Lung microvascular endothelial cell (primary cell): ENCODE measurements at places on chromosomes 6 and 20.

DNA sequence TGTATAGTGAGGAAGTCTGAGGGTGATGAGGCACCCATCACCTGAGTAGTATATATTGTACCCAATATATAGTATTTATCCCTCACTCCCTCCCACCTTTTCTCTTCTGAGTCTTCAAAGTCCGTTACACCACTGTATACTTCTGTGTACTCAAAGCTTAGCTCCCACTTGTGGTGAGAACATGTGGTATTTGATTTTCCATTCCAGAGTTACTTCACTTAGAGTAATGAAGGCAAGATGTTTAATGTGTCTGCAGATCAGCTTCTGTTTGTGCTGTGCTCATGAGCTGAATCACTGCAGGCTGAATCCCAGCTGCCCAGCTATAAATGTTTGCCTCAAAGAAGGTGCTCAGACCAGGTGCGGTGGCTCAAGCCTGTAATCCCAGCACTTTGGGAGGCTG lies 139.3 kb upstream of the FOXA2 start:
- DNase-seq = no peak

DNA sequence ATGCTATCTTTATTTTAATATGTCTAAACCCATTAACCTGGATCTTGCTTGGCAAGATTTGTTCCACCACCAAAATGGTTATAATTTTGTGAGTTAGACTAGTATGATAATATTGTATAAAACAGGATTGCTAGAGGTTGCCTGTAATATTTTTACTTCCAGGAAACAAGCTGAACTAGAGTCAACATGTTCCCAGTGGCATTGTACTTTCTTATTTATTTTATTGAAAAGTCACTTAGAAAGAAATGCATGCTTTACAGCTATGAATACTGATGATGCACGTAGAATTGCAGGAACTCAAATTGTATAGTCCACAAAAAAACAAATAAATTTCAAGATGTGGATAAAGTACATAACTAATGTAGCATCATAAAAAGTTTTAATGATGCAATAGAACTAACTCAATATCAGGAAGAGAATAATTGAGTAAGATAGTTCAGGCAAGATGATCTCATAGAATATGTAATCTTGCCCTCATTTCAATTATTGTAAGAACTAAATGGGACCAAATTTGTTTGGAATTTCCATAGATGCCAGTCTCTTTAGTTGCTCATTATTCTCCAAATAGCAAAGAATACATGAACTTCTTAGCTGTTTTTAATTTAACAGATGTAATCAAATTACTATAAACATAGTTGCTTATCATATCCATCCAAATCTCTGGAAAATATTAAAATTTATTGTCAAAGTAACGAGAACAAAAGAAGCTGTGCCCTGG lies 451.8 kb downstream of the COL12A1 start:
- no peak for DNase-seq

DNA sequence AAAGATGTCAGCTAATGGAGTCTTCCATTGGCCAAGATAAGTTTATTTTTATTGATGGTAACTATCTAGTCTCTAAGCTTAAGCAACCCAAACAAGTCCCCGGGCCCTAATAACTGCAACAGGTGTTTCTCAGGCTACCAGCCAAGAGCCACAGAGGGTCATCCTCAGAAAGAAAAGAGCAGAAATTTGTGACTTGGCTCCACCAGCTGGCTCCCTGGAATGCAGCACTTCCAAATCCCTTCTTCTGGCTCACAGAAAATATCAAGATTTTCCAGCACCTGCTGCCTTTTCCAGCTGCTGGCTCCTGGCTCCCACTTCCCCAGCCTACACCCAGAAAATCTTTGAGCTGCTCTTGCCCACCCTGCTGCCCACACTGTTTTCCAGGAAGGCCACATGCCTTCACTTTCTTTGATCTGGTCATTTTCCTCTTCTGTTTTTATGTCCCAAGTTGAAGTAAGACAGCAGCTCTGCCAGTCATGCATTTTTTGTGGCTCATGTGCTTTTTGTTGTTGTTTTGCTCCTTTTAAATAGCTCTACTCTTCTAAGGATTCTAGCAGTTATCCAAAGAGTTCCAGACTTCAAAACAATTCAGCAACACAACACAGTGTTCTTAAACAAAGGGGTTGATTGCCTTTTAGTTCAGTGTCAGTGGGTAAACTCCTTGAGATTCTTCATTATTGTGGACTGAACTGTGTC lies 151.0 kb upstream of the SMLR1 start:
- DNase-seq = no peak

GRCh38 chr20:3101737-3102574 lies 17.4 kb upstream of the AVP start:
- no peak for DNase-seq

DNA sequence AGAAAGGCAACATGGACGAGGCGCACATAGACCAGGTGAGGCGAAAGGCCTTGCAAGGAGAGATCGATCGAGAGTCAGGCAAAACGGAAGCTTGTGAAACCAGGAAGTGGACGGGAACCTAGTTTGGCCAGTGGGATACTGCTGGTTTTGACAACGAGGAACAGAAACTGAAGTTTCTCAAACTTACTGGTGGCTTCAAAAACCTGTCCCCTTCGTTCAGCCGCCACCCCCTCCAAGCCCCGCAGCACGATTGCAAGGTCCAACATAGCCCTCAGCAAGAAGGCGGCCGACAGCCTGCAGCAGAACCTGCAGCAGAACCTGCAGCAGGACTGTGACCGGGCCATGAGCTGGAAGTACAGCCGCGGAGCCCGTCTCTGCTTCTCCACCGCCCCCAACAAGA lies 238.0 kb downstream of the KHDC1L start:
- DNase-seq = no peak

- peak; percentile 68 for DNase-seq
These were observed 18.5 kb downstream of the NOX3 start for GRCh38 chr6:155436981-155437749.

GRCh38 chr6:128443553-128443952 lies 76.8 kb downstream of the PTPRK start:
- DNase-seq = no peak

DNA sequence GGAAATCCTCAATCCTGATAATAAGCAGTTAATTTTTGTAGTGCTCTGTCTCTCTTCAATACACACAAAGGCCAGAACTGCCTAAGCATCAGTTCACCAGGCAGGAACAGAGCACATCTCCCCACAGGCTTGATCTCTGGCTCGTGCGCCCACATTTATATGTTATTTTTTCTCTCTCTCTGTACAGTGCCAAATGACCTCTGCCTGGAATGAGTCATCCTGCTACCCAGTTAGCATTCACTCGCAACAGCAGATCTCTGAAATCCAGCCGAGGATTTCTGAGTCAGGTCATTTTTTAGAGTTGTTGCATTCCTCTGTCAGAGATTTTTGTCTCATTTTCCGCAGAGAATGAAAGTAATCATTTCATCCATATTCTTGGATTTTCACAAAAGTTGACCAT lies 107.1 kb downstream of the COL12A1 start:
- peak; percentile 95 for DNase-seq

DNA sequence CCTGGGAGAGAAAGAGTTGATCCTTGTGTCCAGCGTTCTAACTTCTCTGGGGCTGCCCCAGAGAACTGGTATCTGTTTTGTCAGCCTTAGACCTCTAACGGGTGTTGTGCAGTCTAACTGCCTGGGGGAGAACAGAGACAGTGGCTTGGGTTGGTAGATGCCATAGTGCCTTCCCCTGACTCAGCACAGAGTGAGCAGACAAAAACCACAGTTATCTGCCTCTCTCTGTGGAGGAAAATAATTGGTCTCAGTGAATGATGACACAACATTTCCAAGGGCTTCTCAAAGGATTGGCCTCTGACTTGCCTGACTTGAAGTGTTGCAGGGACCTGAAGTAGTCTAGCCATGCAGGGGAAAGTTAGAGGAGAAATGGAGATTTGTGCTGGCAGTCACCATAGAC lies 226.2 kb upstream of the MAN1A1 start:
- no peak for DNase-seq

DNA sequence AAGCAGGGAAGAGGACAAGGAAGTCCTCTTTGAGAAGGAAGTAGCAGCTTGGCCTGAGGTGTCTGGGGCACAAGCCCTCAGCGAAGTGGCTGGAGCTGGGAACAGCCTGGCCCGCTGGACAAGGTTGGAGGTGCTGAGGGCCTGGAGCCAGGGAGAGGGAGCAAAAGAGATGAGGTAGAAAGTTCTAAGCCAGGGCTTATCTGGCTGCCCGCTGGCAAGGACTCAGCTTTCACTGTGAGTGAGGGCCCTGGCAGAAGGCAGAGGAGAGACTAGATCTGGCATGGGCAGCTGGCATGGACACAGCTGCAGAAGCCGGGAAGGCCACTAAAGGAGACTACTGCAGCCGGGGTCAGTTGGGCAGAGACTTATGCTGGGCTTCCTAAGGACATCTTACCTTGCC lies 21.8 kb upstream of the PCMTD2 start:
- DNase-seq = no peak

DNA sequence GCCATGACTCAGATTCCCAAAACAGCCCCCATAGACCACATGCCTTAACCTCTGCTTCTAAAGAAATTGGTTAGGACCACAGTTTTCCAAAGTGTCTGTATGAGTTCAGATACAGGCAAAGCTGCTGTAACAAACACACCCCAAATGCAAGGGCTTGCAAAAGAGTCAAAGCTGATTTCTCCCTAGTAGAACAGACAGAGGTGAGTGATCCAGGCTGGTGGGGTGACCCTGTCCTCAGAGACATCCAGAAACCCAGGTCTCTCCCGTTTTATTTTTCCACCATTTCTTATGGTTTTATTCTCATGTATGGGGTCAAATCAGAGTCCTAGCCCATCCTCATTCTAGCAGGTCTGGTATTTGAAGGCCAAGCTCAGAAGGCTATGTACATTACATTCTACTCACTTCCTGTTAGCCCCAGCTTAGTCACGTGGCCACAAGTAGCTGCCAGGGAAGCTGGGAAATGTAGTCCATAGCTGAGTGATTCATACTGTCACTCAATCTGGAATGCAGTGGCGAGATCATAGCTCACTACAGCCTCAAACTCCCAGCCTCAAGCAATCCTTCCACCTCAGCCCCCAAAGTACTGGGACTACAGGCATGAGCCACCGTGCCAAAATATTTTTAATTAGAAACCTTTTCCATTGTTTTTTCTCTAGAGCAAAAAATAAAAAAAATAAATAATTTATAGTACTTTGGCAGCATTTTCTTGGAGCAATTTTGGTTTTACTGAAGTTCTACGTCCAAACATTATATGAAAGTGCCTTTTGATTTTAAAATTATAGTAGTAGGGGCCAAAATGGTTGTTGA lies 175.2 kb downstream of the ZMYND8 start:
- peak; percentile 78 for DNase-seq

DNA sequence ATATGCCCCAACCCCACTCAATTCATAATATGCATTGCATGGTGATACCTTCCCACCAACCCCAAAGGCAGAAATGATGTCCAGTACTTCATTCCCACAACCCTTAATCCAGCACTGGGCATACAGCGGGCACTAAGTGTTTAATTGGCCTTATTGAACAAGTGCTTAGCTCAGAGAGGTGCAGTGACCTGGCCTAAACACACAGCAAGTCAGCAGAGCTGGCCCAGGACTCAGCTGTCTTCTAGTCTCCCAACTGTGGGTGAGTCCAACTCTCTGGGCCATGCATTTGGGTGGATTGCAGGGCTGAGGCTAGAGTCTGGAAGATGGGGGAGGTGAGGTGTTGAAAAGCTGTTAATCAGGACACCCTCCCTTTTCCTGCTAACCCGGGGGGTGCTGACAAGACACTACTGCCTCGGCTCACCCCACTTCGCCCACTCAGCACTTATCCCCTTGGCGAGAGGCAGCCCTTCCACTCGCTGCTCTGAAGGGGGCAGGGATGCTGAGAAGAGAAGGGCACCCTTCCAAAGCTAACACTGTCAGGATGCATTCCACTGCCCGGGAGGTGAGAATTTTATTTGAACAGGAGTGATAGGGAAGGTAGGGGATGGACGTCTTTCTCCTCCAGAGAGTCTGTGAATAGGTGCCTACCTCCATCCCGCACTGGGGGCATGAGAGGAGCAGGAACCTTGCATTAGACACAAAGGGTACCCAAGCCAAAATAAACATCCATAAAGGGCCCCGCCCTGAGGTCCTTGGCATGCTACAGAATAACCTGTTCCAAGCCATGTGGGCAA lies 14.2 kb downstream of the KCNK5 start:
- no peak for DNase-seq

DNA sequence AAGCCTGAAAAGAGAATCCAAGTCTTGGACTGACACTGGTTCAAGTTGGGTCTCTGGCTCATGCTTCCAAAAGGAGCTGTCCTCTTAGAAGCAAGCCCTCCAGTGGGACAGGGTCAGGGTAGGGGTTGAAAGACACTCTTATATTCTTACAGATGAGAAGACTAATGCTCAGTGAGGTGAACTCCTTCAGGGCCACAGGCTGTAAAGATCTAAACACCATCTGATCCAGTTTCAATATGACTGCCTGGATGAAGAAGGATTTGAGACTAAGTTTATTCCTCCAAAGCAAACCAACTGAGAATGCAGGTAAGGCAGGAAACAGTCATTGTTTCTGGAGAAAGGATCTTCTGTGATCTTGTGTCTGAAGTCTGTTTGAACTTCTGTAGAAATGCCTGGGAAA lies 99.0 kb upstream of the TAB2 start:
- no peak for DNase-seq

DNA sequence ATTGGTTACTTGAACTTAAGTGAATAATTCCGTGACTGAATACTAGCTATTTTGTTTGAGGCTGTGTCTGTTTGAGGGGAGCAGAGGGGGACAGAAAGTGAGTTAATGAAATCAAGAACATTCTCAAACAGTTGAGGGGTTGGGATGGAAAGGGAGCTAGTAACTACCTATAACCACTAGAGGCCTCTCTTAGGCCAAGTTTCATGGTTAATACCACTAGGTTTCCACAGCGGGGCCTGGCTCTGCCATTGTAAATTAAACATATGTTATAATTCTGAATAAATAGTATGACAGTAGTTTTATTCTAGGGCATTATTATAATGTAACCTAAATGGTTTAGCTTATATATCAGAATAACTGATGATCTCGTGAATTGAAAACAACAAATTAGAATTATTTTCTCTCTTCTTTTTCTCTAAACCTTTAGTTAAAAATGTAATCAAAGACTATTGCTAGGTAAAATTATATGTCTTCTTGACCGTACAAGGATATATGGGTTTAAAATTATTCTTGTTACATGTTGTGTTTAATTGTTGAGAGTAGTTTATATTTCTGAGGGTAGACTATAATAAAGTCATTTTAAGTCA lies 108.1 kb downstream of the BCKDHB start:
- peak; percentile 71 for DNase-seq

DNA sequence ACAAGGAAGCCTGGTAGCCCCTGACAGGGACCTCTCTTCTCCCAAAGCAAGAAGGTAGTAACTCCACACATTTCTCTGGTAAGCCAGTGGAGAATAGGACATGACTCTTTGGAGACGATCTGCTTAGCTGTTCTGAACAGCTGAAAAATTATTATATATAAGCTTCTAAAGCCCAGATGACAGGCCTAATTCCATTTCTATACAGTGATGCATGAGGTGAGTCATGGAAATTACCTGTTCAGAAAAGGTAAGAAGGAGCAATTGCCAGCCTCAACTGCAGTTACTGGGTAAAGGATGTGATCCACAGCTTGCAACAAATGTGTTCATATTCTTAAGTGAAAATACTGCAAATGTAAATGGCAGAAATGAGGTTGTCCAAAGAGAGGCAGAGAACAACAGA lies 54.0 kb downstream of the PREP start:
- DNase-seq = no peak

GRCh38 chr6:44529146-44529905 lies 141.8 kb downstream of the CDC5L start:
- no peak for DNase-seq

GRCh38 chr6:74549746-74550145 lies 656.1 kb downstream of the COL12A1 start:
- no peak for DNase-seq

- no peak for DNase-seq
These were observed 3.0 kb downstream of the DNPH1 start for GRCh38 chr6:43226192-43226851.
